Mammary epithelial cell (primary cell): ENCODE measurements at places on chromosomes 16 and 17. TPM values are rescaled to one million over a fixed set of nuclear protein-coding genes. Genes with fewer than 3 reads are reported as not detected.

DNA sequence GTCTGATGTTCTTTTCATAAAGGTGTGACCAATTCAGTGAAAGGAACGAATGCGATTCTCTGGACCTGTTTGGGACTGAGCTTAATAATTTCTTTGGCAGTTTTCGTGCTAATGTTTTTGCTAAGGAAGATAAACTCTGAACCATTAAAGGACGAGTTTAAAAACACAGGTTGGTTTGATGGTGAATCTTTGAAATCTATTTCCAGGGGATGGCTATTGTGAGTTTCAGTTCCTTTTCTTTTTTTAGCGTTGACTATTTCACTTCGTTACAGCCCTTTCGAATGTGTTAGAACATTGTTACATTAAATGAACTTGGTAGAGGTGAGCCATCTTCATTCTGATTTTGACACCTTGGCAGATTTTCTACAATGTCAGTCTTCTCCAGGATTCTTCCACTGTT lies 1.2 kb downstream of the TNFRSF17 start:
- no peak for DNase-seq

- DNase-seq = no peak
These were observed 11.3 kb upstream of the TSPOAP1 start for GRCh38 chr17:58339755-58340404.

GRCh38 chr17:40547785-40548478 lies 17.3 kb downstream of the CCR7 start:
- DNase-seq = no peak

DNA sequence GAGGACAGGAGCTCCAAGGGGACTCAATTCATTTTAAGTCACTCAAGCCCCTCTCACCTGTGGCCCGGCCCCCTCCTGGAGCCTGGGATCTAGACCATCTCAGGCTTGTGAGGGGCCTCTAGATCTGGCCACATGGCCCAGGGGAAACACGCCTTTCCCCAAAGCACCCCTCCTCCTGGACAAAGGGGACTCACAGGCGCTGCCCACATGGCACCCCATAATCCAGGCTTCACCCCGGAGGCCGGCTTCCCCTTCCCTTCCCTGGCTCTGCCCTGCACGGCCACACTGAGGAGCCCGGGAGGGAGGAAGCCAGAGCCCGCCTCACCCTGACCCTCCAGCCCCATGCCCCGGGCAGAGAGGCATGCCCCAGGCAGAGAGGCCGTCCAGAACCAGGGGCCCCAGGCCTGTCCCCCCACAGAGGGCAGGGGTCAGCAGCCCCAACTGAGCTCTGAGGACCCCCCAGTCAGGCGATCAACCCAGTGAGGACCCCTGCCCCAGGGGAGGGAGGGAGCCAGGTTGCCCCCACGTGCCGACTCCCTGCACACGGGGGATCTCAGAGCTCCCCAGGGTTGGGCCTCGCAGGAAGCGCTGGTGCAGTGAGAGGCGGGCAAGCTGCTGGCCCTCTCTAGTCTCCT lies 10.9 kb downstream of the HS3ST6 start:
- no peak for DNase-seq

DNA sequence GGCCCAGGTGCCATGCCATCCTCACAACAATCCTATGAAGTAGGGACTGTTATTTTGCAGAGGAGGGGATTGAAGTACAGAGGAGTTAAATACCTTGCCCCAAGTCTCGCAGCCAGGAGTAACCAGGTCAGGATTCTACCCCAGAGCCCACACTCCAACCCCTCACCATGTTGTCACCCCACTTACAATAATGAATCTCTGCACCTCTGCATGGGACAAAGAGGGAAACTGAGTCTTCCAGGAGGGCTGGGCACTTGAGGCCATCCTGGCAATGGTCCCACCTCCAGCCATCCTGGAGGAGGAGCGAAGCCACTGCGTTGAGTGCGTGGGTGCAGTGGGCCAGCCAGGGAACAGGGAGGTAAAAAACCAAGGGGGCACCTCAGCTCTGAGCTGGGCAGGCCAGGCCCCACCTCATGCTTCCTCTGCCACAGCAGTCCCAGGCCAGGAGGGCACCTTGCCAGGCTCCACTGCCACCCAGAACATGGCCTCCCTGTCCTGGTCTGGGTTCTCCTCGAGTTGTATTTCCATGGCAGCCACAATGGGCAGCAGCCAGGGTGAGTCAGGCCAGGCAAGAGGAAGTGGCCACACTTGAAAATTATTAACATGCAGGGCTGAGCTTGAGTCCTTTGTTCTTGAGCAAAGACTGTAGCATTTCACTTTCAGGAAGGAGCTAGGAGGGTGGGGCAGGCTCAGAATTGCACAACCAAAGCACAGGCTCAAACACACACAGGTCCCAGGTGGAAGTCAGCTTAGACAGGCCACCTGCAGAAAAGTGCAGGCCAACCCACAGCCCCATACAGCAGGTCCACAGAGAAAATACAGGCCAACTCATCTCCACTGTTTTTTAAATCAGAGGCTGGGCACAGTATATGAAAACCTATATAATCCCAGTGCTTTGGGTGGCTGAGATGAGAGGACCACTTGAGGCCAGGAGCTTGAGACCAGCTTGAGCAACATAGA lies 52.1 kb downstream of the CUEDC1 start:
- peak; percentile 97 for DNase-seq

DNA sequence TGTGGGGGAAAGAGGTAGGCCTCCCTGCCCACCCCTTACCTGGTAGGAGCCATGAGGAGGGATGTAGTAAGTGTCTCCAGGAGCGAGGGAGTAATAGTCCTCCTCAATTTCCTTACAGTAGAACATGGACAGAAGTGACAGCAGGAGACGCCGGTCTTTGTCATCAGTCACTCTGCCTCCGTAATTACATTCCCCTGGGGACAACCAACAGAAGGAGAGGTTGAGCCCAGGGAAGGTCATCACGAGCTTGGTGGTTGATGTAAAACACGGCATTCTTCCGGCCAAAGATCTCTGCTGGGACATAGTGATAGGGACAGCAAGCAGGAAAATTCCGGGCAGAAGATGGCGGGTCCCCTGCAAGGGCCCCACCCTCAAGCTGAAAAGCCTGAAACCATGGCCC lies 47.9 kb downstream of the LYRM1 start:
- DNase-seq = no peak

- DNase-seq = no peak
These were observed 55.3 kb downstream of the HLF start for GRCh38 chr17:55319933-55320593.

The CHST6 gene
- 1.3 TPM for total RNA-seq

The EXOC7 gene
- total RNA-seq = 102 TPM
